Activated naive CD8-positive, alpha-beta T cell treated with anti-CD3 and anti-CD28 coated beads, Interleukin-2, amount 50 U/mL, for 24 hours (primary cell): ENCODE measurements at places on chromosomes 6 and 20.

- DNase-seq: no peak
These were observed 1192.4 kb upstream of the CITED2 start for GRCh38 chr6:140566781-140567277.

GRCh38 chr6:21538186-21538798, 55.3 kb upstream of the SOX4 start:
- DNase-seq: no peak

GRCh38 chr6:90440586-90441283, 144.1 kb upstream of the BACH2 start:
- no peak for DNase-seq

DNA sequence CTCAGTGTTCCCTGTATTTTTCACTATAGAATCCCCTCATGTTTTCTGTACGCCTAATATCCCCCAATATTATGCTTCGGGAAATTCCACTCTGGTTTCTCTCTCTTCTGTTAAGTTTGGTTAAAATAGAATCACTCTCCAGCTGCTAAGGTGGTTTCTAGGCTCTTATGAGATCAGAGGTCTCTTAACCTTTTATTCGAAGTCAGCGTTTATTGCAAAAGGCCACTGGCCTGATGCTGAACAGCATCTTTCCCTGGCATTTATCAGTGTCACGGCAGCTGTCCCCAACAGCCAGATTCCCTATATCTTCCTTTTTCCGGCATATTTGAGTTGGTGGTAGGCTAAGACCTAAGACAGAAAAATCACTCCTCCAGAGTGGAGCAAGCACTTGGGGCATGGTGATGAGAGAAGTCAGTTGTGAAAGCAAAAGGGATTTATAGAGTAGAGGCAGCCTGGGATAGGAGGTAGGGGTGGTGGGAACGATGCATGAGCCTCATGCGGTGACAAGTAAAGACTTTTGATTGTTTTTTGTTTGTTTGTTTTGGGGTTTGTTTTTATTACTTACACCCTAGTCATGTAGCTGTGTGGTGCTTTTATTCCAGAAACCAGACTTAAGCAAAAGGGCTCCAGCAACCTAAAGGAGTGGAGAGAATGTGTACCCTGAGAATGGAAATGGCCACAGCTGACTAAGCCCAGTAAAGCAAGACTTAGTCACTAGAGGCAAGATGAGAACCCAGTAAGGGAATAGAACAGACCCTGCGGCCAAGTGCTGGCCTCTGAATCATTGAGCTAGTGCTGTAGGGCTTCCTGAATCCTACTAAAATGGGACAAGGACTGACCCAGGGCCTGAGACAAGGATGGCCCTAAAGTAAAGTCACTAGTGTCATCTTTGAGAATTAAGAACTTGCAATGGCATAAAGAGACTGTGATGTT, 233.0 kb upstream of the PRND start:
- no peak for DNase-seq

- no peak for DNase-seq
These were observed 8.6 kb downstream of the CMTR1 start for GRCh38 chr6:37441651-37442050.

- DNase-seq: no peak
These were observed 136.1 kb upstream of the FAM83B start for GRCh38 chr6:54710456-54710855.
